Activated T-cell treated with anti-CD3 and anti-CD28 coated beads, Interleukin-2, amount 50 U/mL, for 4 hours (primary cell): ENCODE measurements at places on chromosomes 2 and 18.
A peak's percentile ranks its signal among the peaks of the same experiment; 100 is the strongest.

DNA sequence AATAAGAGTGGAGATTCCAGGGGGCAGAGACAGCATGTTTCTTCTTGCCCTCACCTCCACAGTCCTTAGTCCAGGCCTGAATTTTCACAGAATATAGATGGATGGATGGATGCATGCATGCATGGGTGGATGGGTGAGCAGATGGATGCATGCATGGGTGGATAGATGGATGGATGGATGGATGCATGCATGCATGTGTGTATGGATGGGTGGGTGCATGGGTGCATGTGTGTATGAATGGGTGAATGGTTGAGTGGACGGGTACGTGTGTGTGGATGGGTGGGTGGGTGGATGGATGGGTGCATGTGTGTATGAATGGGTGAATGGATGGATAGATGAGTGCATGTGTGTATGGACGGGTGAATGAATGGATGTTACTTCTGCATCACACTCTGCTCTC lies 153.3 kb downstream of the CELF4 start:
- DNase-seq = no peak

DNA sequence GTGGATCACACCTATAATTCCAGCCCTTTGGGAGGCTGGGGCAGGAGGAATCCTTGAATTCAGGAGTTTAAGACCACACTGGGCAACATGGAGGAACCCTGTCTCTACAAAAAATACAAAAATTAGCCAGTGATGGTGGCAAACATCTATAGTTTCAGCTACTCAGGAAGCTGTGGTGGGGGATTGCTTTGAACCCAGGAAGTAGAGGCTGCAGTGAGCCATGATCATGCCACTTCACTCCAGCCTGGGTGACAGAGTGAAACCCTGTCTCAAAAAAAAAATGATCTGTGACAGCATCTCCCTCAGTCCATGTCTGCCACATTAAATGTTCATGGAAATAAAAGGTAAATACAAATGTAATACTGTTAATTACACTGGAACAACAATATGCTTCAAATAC lies 121.4 kb upstream of the COL5A2 start:
- peak; percentile 18 for DNase-seq

GRCh38 chr2:160820691-160821090 lies 327.1 kb upstream of the RBMS1 start:
- no peak for DNase-seq

DNA sequence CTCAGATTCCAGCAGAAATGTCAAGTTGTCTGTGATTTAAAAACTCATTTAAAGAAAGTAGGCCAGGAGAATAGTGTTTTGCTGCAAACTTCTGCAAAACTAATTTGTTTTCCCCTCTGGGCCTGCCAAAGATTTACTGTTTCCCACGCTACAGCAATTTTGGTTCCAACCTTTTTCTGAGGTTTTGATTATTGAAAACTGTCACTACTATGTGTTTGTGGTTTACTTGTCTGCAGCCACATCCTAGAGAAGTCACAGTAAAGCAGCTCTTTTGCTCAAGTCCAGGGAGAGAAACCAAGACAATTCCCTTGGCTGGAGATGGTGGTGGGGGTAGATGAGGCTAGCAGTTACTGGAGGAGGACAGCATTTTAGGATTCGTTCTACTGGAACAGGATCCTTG lies 12.8 kb downstream of the IL1R2 start:
- DNase-seq = no peak

DNA sequence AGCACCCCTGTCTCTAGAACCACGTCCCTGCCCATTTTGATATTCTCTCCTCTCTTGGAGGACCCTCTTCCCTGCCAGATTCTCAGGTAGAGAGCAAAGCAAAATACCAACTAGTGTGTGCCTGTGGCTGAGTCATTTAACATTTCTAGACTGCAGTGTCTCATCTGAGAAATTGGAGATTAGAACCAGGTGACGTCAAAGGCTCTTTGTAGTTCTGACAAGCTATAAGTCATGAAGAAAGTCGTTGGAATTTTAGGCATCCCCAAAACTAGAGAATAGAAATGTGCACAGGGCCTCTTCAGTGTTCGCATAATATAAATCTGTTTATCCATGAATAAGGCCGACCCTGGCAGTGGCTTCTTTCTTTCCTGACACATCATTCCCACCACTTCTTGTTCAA lies 74.4 kb upstream of the TANC1 start:
- no peak for DNase-seq

DNA sequence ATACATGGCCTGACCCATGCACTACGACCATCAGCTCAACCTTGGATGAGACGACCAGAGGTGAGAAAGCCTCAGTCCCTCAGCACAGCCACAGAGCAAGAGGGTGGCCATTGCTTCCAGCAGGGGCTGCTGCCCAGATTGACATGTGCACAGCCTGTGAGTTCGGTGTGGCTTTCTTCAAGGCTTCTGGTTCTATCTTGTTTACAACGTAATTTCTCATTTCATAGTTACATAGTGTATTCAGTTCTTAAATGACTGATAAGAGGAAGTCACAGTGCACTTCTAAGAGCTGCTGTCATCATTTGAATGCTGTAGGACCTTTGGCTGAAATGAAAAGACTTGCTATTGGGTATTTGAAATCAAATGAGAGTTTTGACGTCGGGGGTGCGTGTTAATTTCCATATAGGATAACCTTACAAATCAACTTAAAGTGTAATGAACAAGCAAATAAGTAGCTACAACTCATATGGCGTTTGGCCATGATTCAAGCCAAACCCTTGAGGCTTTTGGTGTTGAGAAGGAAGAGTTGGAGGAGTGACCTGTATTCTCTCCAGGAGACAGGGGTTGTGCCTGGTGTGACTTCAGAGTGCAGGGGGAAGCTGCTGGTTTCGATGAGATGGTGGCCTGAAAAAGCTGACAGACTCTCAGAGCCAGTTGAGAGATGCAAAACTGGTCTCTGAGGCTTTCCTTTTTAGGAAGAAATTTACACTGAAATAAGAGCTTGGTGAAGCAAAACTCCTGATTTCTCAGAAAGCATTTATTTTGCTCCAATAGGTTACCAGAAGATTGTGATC lies 51.0 kb downstream of the TSHZ1 start:
- no peak for DNase-seq

- no peak for DNase-seq
Measured at GRCh38 chr2:119315241-119315925, 51.3 kb downstream of the C2orf76 start.

DNA sequence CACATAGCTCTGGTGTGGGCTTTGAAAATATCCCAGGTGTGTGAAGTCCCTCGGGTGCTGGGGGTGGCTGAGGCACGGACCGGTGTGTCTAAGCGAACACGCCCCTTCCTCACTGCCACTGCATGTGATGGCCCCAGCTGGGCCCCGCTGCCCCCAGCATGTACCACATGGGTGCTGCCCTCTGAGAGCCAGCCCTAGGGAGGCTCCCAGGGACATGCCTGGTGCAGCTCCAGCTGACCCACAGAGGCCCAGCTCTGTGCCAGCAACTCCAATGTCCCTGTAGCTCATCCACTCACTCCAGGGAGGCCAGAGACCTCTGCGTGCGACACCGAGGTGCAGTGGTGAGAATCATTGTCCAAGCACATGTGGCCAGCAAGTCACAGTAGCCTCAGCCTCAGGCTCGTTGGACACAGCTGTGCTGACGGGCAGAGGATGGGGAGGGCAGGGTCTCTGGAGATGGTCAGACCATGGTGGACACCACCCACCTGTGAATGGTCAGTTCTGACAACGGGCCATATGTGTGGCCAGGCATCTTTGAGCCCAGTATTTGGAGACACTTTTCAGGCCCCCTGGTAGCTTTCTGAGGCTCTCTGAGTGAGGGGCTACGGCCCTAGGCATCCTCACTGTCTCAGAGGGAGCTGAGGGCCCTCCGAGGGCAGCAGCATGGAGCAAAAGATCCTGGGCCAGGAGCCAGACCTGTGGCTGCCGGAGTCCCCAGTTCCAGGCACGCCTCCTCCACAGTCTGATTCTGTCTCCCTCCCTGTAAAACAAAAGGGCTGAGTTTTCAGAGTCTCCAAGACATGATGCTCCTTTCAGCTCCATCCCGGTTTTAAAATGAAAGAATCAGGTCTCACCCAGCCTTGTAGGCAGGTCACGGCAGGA lies 220.7 kb downstream of the NDUFA10 start:
- DNase-seq = no peak

GRCh38 chr2:232483311-232483922 lies 4.2 kb downstream of the ECEL1 start:
- no peak for DNase-seq

DNA sequence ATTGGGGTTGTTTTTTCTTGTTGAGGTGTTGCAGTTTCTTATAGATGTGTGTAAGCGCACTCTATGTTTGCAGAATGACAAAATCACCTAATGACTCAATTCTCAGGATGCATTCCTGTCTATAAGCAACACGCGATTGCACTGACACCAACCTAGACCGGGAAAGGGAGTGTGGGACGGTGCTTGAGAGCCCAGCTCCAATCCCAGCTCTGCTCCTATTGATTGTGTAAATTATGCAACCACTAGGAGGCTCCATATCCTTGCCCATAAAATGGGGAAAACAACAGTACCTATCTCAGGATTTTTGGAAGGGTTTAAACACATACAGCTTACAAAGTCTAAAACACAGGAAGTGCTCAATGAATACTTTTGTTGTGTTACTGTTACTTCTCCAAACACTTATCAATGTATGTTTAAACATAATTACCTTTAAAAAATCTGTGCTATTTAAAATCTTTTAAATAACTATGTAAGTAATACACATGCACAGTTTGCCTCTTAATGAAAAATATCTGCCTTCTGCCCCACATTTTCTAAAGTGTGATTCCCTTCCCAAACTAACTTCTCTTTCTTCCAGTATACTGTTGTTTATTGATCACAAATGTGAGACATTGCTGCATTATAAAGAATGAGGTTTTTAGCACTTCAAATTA lies 132.5 kb downstream of the SPHKAP start:
- DNase-seq = no peak

GRCh38 chr2:196586511-196586991 lies 53.0 kb upstream of the CCDC150 start:
- DNase-seq = no peak

DNA sequence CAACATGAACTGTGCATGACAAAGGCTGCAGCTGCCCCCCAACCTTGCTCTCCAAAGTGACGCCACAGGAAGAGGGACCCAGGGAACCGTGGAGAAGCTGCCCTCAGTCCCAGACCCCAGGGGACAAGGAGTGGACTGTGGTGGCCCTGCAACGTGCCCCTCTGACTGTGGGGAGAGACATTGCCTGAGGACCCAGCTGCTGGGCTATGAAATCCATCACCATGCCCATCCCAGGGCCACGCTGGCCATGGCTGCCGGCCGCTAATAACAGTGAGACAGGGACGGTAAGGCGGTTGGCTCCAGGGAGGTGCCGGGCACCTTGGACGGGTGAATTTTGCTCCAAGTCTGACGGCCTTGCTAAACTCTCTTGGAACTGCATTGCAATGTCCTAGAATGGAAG lies 211.3 kb upstream of the HDAC4 start:
- no peak for DNase-seq

DNA sequence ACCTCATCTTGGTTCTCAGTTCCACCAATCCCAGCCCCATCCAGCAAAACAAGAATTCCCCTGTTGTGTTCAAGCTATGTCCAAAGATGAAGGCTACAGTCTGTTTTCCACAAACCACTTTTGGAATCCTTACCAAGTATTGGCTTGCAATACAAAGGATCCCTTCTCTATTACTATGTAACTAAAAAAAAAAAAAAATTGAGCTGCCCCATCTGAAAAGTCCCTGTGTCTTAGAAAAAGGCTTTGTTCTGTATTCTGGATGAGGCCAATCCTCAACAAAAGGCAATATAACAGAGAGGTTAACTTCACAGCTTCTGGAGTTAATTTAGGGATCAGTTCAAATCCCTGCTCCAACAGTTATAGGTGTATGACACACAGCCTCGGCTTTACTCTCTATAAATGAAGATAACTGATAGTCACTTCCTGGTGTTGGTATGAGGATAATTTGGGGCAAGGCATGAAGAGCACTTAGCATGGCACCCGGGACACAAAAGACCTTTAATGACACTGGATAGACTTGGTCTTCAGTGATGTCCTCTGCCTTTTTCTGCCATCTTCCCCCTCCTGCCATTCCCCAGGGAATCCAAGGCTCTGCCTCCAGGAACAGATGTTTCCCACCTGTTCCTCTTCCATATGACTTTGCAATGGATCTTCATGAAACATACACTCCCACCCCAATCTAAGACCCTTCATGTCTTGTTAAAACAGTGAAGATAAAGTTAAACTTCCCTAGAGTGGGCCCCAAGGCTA lies 61.2 kb upstream of the ATL2 start:
- no peak for DNase-seq

- no peak for DNase-seq
Measured at GRCh38 chr18:1425679-1426078, 521.0 kb downstream of the ADCYAP1 start.

DNA sequence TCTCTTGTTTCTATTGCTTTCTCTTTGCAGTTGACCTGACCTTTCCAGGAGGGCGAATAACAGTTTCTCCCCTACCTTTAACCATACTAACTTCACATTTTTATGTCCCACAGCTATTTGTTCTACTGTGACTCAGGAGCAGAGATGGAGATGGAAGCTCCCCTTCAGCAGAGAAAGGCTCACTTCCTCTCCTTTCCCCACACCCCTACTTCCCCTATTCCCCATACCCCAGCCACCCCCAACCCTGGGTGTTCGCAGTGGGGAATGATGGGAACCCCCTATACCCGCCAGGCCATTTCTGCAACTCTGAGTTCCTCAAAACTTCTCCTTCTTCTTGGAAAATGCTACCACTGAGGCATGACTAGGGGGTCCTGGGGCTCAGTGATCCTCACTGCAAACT lies 285.4 kb upstream of the MGAT5 start:
- no peak for DNase-seq

GRCh38 chr2:185291035-185291647 lies 447.5 kb upstream of the FSIP2 start:
- no peak for DNase-seq

DNA sequence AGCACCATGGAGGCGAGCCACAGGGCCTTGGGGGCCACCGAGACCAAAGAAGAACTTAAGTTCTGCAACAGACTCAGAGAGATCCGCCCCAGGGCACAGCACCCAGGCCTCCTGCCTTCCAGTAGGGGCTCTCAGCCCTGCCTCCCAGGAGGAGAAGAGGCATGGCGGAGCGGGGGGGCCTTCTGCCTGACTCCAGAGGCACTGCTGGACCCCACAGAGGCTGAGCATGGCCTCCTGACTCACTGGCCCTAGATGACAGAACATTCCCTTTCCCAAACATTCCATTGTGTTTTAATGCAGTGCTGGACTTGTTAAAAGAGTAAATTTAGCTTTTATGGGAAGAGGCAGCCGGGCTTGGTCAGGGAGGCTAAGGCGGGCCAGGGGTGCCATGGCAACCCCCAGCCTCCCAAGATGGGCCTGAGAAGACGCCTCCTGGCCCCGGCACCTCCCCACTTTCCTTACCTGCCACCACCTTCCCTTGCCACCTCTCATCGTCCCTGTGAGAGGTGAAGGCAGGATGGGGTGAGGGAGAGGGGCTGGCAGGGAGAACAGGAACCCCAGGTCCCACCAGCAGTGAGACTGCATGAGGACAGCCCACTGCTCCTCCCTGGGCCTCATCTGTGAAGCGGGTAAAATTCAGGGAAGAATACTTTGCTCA lies 65.4 kb downstream of the SMAD7 start:
- DNase-seq = no peak
